Activated CD4-positive, alpha-beta T cell treated with anti-CD3 and anti-CD28 coated beads, Interleukin-2, amount 50 U/mL, for 16 hours (primary cell): ENCODE measurements at places on chromosomes 6 and 20.
A peak's percentile ranks its signal among the peaks of the same experiment; 100 is the strongest.

DNA sequence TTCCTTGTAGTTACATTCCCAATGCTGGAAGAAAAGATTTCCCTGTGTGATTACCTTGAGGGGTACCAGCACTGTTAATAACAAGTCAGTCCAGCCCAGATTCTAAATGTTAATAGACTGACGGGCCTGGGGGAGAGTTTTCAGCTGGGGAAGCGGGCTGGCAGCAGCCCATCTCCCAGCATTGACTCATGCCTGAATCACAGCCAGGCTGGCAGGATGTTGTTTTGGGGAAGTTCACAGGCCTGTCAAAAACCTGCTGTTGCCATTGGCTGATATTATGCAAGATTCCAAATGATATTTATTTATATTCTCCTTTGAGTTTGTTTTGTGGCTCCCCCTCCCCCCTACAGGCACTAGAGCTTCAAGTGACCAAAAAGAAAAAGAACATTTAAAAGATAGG is 213.9 kb upstream of the CNR1 start:
- no peak for DNase-seq

DNA sequence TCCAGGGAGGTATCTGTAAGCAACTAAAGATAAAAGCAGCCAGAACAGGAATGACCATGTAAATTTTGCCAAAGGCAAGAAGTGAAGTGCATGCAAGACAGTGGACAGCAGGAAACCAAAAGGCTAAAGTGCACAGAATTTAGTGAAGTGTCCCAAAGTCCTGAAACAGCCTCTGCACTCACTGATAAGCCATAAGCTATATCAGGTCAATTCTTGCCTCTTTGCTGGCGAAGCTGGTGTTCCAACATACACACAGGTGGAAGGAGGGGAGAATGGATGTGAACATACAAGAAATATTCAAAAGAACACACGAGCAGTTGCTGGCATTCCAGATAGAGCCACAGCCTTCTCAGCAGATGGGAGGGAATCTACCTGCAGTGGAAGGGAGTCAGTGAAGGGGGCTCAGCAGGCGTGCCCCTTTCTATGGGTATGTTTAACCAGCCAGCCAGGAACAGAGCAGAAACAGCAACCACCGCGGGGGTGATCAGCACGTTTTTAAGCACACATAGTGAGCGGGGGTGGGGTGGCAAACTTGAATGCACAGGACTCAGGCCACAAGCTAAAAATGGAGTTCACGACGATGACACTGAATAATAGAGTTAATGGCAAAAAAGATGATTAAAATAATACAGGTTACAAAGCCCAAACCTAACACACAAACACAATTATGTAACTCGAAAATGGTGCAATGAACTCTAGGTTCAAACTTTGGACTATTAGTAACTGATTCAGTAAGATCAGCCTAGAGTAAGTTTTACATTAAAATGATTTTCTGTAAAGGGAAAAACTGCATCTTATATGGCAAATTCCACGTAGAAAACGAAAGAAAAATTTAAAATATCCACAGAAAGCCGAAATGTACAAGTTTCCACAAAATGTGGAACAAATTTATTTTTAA is 1.2 kb downstream of the ECI2 start:
- DNase-seq, result peak; percentile 24

DNA sequence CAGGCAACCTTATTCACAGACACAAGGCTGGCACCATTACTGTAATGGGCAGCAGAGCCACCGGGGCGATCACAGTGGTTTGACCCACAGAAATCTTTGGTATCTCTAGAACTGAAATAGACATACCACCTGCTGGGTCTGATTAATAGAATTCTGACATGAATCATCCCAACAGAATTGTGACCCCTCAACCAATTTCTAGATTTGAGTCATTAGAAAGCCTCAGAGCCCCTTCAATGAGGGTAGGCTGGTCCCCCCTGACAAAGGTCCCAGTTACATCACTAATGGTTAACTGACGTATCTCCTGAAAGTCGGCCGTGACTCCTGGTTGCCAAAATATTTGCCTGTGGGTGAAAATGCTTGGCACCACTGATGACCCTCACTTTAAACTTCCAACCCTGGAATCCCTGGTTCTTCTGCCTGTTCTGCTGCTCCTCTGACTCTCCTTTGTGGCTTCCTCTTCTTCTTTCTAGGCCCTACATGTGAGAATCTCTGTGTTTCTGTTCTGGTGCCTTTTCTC is 124.9 kb upstream of the ARID1B start:
- no peak for DNase-seq

GRCh38 chr20:35561268-35561667 is 19.4 kb downstream of the ERGIC3 start:
- no peak for DNase-seq

- peak; percentile 54 for DNase-seq
These were observed 43.1 kb upstream of the ZNF831 start for GRCh38 chr20:59120491-59120890.

- DNase-seq, result no peak
These were observed 10.8 kb upstream of the TBCC start for GRCh38 chr6:42756722-42757121.

- DNase-seq, result no peak
These were observed 107.9 kb downstream of the DNAH8 start for GRCh38 chr6:38822963-38823362.

DNA sequence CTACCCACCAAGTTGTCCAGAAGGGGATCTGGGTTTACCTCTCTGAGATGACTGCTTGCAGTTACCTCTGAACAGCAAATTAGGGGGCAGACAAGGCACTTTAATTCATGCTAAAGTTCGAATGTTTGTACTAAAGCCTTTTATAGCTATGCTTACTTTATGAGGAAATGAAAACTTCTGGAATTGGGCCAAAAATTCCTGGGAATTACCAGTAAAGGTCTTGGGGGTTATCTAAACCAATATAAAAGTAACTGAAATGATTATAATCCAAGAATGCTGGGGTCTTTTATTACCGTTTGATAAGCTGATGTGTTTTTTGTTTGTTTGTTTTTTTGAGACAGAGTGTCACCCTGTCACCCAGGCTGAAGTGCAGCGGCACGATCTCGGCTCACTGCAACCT is 7.9 kb upstream of the LZTS3 start:
- DNase-seq, result no peak

DNA sequence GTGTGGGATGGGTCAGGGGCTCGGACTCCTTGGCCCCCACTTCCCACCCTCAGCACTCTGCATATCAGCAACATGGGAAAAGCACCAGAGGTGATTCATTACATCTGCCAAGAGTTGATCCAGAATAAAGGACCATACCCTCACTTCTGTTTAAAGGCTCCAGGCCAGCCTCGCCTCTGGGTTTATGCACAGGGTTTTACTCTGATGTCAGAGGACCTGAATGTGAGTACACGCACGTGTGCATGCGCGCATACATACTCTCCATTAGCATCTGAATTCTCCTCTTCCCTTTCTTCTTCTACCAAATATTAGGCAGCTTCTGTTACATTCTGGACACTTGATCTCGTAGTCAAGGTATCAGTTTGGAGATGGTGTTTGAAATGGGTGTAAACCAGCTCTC is 114.7 kb upstream of the SPTLC3 start:
- no peak for DNase-seq

- no peak for DNase-seq
These were observed 152.0 kb downstream of the PAK5 start for GRCh38 chr20:9686866-9687265.

GRCh38 chr6:89081129-89081422 is 525 bp downstream of the PNRC1 start:
- no peak for DNase-seq

- DNase-seq, result no peak
These were observed 6.2 kb downstream of the SS18L1 start for GRCh38 chr20:62149532-62150309.

GRCh38 chr6:53735896-53736295 is 58.9 kb upstream of the LRRC1 start:
- peak; percentile 41 for DNase-seq

GRCh38 chr6:24909241-24910216 is 26.2 kb downstream of the RIPOR2 start:
- DNase-seq, result no peak

GRCh38 chr20:22285555-22285954 is 298.8 kb downstream of the FOXA2 start:
- DNase-seq, result no peak

DNA sequence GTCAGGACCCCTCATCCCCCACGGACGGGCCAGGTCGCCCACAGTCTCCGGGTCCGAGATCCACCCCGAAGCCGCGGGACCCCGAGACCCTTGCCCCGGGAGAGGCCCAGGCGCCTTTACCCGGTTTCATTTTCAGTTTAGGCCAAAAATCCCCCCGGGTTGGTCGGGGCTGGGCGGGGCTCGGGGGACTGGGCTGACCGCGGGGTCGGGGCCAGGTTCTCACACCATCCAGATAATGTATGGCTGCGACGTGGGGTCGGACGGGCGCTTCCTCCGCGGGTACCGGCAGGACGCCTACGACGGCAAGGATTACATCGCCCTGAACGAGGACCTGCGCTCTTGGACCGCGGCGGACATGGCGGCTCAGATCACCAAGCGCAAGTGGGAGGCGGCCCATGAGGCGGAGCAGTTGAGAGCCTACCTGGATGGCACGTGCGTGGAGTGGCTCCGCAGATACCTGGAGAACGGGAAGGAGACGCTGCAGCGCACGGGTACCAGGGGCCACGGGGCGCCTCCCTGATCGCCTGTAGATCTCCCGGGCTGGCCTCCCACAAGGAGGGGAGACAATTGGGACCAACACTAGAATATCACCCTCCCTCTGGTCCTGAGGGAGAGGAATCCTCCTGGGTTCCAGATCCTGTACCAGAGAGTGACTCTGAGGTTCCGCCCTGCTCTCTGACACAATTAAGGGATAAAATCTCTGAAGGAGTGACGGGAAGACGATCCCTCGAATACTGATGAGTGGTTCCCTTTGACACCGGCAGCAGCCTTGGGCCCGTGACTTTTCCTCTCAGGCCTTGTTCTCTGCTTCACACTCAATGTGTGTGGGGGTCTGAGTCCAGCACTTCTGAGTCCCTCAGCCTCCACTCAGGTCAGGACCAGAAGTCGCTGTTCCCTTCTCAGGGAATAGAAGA is 978 bp downstream of the HLA-A start:
- DNase-seq, result no peak
